ENCODE measurements at places on chromosomes 7 and 10.

- DNase-seq: no peak
- H3K36me3 ChIP-seq: no peaks in the 10 kb centered on the region
- H3K4me1 ChIP-seq: peaks cover 7% of the 10 kb centered on the region
Observed at GRCh38 chr7:17706275-17706674, 234.0 kb downstream of the SNX13 start.

DNA sequence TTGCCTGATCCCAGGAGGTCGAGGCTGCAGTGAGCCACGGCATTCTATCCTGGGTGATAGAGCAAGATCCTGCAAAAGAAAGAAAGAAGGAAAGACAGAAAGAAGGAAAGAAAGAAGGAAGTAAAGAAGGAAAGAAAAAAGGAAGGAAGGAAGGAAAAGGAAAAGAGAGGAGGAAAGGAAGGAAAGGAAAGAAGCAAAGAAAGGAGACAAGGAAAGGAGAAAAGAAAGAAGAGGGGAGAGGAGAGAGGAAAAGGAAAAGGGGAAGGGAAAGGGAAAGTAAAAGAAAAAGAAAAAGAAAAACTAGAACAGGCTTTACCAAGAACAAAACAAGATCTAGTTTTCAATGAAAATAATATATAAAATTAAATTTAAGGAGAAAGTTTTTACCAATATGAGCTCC lies 15.0 kb downstream of the NEBL start:
- H3K27ac ChIP-seq: no peak overlapping the region
- H3K36me3 ChIP-seq: no peaks in the 10 kb centered on the region
- no peak for DNase-seq
- H3K27me3 ChIP-seq: no peaks in the 10 kb centered on the region

DNA sequence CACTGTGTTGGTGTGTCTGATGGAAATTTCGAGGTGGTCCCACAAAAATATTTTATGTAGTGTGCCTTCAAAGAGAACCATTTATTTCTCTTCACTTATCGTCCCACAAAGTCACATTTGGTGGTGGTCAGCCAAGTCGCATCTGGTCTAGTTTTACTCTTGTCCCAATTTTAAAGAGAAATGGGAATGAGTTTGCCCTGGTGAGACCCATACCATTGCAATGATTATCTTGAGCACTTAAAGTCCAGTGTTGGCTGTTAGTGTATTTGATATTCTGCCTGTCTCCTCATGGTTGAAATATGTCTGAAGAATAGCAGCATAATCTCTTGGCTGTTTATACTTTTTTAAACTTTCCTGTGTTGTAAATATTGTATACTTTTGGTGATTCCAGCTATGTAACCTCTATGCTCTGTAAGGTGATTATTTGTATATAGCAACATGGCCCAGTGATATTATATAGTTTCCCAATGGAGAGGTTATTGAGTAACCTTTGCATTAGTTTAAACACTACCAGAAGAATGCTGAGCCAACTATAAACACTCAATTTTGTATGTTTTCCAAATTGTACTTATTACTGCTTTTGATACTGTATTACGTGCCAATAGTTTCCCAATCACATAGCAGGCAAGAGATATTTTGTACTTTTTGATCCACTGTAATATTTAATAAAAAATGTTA lies 172.2 kb downstream of the RTKN2 start:
- H3K27ac ChIP-seq: no peak overlapping the region
- H3K36me3 ChIP-seq: no peaks in the 10 kb centered on the region
- no peak for DNase-seq
- H3K4me3 ChIP-seq: no peak overlapping the region
- H3K4me1 ChIP-seq: peaks cover 11% of the 10 kb centered on the region
- H3K27me3 ChIP-seq: no peaks in the 10 kb centered on the region

DNA sequence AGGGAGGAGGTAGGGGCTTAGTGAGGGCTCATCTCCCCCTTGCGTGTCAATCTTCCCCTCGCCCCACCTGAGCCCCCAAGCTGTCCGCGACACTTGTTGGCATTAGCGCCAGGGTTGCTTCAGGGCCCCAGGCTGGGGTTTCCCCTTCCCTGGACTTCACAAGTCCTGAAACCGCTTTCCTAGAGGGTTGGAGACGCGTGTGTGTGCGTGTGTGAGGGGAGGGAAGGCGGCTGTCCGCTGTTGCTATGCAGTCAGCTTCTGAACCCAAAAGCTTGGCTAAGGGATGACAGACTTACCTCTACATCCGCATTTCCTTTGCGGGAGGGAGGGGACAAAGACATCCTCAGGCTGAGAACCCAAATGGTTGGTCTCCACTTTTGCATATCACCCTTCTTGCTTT lies 803 bp downstream of the GOLGA7B start:
- DNase-seq: no peak
- H3K4me3 ChIP-seq: peak overlapping the region; percentile 56
- H3K27me3 ChIP-seq: peaks cover 40% of the 10 kb centered on the region
- no peak overlapping the region for H3K27ac ChIP-seq
- H3K4me1 ChIP-seq: peaks cover 14% of the 10 kb centered on the region
